ENCODE measurements at places on chromosomes 16 and 17.

GRCh38 chr17:50634915-50635731 lies 442 bp downstream of the ABCC3 start:
- no peak for DNase-seq

- peak; percentile 25 for DNase-seq
Observed at GRCh38 chr17:3573246-3574100, 15.9 kb upstream of the TRPV3 start.

DNA sequence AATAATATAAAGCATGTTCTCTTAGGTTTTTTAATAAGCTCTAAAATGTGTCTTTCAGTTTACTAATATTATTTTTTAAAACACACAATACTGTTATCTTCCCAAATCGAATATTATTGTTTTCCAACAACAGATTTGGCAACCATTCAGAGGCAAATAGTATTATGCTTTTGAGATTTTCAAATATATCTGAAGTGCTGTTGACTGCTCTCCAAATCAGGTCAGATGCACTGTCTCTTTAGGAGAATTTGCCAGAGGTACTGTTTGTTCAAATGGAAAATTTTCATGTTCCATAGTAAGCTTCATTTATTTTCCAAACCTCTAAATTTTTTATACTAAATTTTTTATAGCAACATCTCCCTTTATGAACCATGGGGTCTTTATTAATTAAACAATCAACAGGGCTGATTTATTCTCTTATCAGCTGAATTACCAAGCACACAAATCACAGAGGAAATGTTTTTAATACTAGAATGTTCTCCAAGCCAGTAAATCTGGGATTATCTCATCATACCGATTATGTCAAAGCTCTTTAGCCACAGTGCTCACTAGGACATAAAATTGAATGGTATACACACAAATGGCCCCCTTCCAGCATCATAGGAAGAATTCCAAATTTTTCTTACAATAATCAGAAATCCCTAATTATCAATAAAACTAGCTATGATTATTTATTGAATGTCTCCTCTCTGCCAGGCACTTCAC lies 108.8 kb upstream of the HLF start:
- DNase-seq: no peak

DNA sequence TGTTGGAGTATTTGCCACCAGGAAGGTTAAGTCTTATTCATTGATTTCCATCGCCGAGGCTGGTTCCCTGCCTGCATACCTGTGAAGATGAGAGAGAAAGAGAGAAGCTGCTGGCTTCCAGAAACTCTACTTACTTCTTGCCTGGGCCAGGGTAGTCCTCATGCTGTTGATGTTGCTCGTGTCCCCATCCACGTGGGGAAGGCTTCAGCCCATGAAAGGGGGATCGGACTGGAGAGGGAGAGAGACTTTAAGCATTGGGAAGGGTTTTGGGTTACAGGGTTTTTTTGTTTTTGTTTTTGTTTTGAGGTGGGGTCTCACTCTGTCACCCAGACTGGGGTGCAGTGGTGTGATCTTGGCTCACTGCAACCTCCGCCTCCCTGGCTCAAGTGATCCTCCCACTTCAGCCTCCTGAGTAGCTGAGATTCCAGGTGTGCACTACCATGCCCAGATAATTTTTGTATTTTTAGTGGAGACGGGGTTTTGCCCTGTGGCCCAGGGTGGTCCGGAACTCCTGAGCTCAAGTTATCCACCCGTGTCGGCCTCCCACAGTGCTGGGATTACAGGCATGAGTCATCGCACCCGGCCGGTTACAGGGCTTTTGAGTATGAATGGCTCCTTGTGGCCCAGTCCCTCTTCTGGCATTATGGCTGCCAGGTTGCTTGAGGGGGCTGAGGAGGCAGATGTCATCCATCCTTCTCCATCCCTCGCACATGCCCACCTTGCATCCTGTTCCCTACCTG lies 26.6 kb downstream of the ITGB3 start:
- no peak for DNase-seq

GRCh38 chr17:29867643-29868181 lies 62.3 kb downstream of the SSH2 start:
- no peak for DNase-seq

GRCh38 chr17:67221062-67221998 lies 23.7 kb downstream of the HELZ start:
- DNase-seq: peak; percentile 34

- no peak for DNase-seq
Observed at GRCh38 chr17:42283241-42284023, 4.9 kb upstream of the STAT5A start.

DNA sequence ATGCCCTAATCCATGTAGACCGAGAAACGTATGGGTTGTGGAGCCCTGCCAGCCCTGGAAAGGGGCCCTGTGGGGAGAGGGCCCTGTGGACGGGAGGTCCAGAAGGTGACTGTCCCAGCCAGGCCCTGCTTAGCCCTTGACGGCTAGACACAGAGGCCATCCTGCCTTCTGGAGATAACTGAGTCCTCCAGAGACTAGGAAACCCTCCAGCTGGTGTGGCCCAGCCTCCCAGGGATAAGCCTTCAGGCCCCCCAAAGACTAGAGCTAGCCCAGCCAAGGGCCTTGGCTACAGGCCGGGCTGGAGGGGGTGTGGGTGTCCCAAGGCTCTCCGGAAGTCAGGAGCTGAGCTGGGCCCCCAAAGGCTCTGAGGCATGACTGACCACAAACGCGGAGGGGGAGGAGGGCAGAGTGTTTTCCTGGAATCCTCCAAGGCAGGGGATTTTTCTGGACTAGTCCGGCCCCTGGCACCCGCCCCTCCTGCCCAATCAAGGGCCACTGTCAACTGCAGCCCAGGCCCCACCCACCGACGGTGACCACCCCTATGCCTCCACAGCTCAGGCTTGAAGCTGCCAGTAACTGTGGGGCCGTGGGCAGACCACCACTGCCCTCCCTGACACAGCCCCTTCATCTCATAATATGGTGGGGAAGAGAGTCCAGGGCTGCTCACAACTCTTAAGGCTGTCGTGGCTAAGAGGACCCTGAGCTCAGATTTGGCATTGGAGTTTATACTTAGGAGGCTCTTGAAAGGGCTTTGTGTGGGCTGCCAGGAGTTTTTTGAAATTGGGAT lies 885 bp upstream of the VASN start:
- no peak for DNase-seq

GRCh38 chr17:72903522-72903921 lies 189.0 kb downstream of the SLC39A11 start:
- no peak for DNase-seq

- no peak for DNase-seq
Observed at GRCh38 chr16:65988024-65988595, 378.4 kb upstream of the CDH5 start.

- DNase-seq: no peak
Observed at GRCh38 chr17:35799942-35800341, 4.5 kb upstream of the MMP28 start.

GRCh38 chr17:64024215-64024654 lies 3.8 kb upstream of the ICAM2 start:
- no peak for DNase-seq

GRCh38 chr17:48176471-48176855 lies 68.9 kb downstream of the SNX11 start:
- DNase-seq: no peak

- no peak for DNase-seq
Observed at GRCh38 chr16:1525871-1526607, 7.4 kb upstream of the TMEM204 start.

GRCh38 chr16:894841-895240 lies 75.9 kb downstream of the LMF1 start:
- DNase-seq: no peak

- DNase-seq: peak; percentile 81
Observed at GRCh38 chr17:74759243-74759801, 10.9 kb downstream of the NHERF1 start.

- DNase-seq: no peak
Observed at GRCh38 chr17:28379814-28380801, 8.6 kb downstream of the SARM1 start.

- peak; percentile 68 for DNase-seq
Observed at GRCh38 chr17:38879878-38880665, 10.2 kb downstream of the LASP1 start.

- no peak for DNase-seq
Observed at GRCh38 chr17:2962729-2963128, 100.7 kb downstream of the OR1D5 start.

DNA sequence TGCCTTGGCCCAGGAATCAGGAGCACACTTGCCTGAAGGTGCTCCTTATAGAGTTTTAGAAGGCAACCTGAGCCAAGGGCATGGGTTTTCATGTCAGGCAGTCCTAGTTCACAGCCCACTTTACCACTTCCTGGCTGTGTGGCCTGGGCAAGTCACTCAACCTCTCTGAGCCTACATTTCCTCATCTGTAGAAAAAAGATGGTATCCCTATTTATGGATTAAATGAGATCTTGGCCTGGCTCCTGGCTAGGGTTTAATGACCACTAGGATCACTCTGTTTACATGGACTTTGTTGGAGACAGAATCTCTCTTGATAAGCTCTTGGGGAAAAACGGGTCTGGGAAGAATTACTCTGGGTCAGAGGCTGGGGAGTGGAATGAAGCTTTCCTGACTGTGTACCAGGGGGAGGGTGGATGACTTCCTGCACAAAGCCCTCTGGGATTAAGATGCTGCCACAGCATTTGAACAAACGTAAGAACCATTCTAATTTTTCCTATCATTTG lies 2.3 kb downstream of the MT2A start:
- DNase-seq: no peak

DNA sequence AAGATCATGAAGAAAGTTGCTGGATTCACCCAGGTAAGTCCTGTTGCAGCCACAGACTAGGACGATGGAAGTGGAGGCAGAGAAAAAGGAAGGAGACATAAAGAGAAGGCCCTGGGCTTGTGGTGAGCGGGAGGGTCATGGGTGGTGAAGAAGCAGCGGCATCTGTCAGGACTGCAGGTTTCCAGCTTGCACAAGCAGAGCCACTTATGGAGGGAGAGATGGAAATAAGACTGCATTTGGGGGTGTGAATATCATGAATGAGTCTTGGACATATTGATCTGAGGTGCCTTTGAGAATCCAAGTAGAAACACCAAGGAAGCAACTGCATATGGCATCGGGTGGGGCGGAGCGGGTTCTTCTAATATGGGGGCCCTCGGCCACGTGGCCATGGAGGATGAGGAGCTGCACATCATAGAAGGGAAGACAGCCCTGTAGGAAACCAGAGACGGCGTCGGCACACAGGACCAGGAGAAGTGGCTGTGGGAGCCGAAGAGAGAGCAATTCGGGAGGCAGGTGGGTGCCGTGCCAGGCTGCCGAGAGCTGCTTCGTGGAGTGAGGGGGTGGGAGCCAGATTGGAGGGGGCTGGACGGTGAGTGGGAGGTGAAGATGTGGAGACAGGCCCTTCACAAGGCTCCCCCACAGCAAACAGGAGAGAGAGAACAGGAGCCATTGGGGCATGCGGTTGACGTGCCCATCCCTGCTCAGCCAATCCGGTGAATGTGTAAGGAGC lies 243.5 kb downstream of the GSG1L start:
- no peak for DNase-seq

GRCh38 chr17:45757431-45758218 lies 26.5 kb upstream of the CRHR1 start:
- DNase-seq: no peak

DNA sequence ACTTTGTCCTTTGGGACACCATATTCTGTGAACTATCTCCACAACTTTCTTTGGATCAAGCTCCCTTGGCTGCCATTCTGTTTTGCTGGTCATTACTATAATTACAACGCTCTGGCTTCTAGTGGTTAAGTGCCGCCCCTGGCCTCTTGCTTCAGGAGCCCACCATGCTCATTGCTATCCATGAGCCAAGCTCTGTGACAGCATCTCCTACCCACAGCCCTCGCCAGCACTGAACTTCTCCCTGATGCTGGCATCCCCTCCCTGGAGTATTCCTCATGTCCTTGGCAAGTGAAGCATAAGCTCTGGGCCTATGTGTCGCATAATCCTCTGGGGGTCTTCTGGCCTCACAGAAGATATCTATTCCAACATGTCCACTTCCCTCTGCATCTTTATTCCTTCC lies 60.6 kb upstream of the DHX40 start:
- no peak for DNase-seq

DNA sequence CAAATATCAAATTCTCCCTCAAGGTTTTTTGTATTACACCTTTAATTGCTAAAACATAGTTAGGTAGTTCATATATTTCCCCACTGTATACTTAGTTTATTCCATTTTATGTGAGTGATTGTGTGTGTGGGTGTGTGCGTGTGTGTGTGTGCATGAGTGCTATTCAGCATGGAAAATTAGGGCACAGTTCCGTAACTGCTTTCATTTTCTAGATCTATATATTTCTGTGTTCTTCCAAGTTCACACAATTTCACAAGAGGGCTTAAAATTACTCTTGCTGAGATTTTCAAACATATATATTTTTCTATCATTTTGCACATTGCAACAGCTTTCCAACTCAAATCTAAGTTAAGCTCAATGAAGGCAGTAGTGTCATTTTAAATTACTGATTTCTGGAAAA lies 782.9 kb upstream of the SOX9 start:
- no peak for DNase-seq

- no peak for DNase-seq
Observed at GRCh38 chr17:14489986-14490385, 189.1 kb downstream of the HS3ST3B1 start.

- no peak for DNase-seq
Observed at GRCh38 chr16:10552281-10552680, 28.1 kb downstream of the EMP2 start.

DNA sequence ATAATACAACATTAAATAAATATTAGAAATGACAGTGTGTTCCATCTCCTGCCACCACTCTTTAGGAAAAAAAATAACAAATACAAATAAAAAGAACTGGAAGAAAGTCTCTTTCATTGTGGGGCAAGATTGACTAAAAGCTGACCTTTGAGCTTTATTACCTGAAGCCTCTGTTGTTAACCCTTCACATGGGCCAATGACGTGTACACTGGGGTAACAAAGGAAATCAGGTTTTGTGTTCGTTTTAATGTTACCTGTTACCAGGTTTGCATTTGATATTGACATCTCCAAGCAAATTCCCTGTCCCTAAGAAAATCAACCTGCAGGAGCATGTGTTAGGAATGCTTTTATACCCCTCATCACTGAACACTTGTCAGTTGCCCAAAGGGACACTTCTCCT lies 39.0 kb downstream of the NLK start:
- DNase-seq: no peak

DNA sequence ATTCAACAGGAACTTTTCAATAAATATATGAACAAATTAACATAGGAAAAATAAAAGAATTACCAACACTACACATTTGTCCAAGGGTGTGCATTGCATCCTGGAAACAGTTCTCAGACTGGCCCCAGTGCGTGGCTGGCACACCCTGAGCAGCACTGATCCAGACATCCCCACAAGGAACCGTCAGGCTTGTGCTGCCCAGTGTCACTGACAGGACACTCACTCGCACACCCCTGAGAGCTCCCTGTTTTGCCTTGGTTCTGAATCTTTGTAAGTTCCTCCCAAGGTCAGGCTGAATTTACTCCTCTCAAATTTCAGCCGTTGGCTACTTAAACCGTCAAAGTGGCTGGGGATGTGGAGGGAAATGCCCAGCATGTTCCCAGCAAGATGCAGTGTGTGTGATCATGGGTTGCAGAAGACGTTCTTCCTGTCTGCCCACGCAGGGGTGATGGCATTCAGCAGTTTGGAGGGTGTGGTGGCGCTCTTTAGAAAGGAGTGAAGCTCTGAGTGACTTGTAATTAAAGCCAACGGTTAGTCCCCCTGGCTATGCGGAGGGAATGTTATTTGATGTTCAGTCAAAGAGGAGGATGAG lies 1.7 kb downstream of the MT2A start:
- no peak for DNase-seq

GRCh38 chr17:50634224-50634914 lies at the start of gene ABCC3:
Gene ABCC3, plus strand, starts transcription at chr17:50634881. Its CDS starts 56 bp downstream, at chr17:50634937.
- DNase-seq: no peak

All from NCI-H2171 treated with DMSO at 0.1 percent for 48 hours (cell line).